ENCODE measurements at places on chromosomes 7 and 10.
A peak's percentile ranks its signal among the peaks of the same experiment; 100 is the strongest.

DNA sequence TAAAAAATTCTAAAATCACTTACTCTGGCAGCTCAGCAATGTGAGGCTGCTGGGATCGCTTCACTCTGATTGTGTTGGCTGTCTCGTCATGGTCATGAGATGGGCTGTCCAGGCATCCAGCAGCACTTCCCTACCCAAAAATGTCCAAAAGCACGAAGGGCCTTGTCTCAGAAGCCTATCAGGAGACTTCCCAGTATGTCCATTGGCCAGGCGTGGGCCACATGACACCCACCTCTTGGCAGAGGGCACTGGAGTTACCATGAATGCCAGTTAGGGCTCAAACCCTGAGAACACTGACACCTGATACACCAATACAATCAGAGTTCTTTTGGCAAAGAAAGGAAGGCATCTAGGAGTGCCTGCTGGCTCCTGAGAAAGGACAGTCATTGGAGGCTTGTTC, 27.0 kb upstream of the GLI3 start:
- no peak overlapping the region for H3K27ac ChIP-seq
- H3K4me1 ChIP-seq, result peaks cover under 1% of the 10 kb centered on the region
- DNase-seq, result no peak
- no peaks in the 10 kb centered on the region for H3K27me3 ChIP-seq
- H3K4me3 ChIP-seq, result no peak overlapping the region
- no peaks in the 10 kb centered on the region for H3K36me3 ChIP-seq

DNA sequence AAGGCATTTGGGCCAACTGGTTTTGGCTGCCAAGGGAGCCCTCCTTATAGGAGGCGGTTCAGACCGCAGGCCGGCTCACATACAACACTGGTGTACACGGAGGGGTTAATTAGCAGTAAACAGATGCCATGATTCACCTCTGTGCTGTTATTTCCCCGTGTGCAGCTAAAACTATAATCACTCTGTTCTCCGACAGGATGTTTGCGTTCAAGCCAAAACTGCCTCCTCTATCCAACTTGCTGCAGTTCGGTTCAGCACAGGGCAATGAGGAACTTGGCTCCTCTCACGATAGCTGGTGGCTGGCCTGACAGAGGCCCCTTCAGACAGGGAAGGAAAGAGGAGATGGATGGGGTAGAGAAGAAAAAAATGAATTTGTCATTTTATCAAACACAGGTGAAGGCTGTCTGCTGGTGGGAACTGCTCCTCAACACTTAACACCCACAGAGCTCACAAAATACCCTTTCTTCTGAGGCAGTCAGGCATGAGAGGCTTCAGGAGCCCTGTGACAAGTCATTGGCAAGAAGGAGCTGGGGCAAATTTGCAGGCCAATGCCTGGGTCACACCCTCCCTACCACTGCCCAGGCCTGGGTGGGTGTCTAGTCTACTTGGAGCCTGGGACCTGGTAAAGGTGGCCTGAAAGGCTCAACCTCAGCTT, 24.0 kb downstream of the KCNMA1 start:
- no peaks in the 10 kb centered on the region for H3K4me1 ChIP-seq
- H3K27ac ChIP-seq, result no peak overlapping the region
- no peak for DNase-seq
- H3K36me3 ChIP-seq, result no peaks in the 10 kb centered on the region
- no peak overlapping the region for H3K4me3 ChIP-seq

GRCh38 chr7:94089806-94090205, 85.7 kb upstream of the BET1 start:
- no peak overlapping the region for H3K4me3 ChIP-seq
- peaks cover 16% of the 10 kb centered on the region for H3K27me3 ChIP-seq
- no peak overlapping the region for H3K27ac ChIP-seq
- peaks cover 3% of the 10 kb centered on the region for H3K4me1 ChIP-seq

DNA sequence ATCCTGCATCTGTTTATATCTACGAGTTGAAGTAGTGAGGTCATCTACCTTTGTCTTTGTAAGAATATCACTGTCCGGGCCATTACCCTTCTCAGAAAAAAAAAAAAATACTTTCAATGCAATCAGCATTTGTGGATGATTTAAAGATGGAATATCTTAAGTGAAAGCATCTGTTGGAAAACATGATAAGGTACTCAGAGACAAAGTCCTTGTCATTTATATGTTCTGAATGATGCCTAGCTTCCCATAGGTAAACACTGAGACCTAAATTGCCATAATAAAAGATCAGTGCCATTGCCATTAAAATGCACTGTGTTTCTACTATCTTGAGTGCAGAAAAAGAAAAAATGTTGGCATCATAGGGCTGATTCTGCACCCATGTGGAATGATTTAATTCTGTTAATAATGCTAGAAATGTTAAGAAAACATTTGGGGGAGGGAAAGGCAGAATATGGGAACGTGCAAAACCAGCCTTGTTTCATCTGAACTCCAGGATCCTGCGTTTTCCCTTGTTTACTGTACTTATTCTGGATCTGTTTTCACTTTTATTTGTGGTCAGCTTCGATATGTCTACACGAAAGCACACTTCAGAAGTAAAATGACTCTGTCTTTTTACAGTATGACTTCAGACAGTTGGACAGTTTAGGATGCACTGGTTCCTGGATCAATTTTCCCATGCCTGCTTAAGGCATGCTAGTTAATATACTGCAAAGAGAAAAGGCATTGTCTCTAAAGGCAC, 669.8 kb downstream of the SUGCT start:
- no peaks in the 10 kb centered on the region for H3K4me1 ChIP-seq
- DNase-seq, result no peak
- H3K4me3 ChIP-seq, result no peak overlapping the region
- H3K27ac ChIP-seq, result no peak overlapping the region
- no peaks in the 10 kb centered on the region for H3K27me3 ChIP-seq

DNA sequence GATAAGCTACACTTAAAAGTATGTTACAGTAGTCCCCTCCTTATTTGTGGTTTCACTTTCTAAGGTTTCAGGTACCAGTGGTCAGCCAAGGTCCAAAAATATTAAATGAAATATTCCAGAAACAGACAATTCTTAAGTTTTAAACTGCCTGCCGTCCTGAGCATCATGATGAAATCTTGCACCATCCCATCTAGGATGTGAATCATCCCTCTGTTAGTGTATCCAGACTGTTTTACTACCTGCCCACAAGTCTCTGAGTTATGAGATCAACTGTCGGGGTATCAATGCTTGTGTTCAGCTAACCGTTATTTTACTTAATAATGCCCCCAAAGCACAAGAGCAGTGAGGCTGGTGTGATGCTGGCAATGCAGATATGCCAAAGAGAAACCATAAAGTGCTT, 11.4 kb downstream of the KDM7A start:
- no peaks in the 10 kb centered on the region for H3K27me3 ChIP-seq
- H3K4me3 ChIP-seq, result peak overlapping the region; percentile 71

- DNase-seq, result no peak
- no peaks in the 10 kb centered on the region for H3K36me3 ChIP-seq
- H3K4me3 ChIP-seq, result no peak overlapping the region
Measured at GRCh38 chr7:155594163-155594732, 47.9 kb upstream of the CNPY1 start.

- peaks cover 2% of the 10 kb centered on the region for H3K27me3 ChIP-seq
- H3K36me3 ChIP-seq, result no peaks in the 10 kb centered on the region
Measured at GRCh38 chr7:134589491-134589941, 40.6 kb downstream of the AKR1B15 start.

DNA sequence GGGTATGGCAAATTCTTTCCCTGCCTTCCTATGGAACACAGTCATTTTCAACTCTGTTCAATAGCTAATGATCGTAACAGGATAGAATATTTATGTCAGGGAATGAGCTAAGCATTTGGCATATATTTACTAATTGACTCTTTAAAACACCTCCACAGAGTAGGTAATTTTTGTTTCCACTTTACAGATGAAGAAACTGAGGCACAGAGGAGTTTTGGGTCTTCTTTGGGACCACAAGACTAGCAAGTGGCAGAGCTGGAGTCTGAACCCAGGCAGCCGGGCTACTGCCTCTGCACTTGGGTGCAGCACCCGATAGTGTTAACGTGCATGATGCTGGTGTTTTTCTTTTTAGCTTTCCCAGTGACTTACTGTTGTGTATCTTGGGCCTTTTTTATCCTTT, 384.0 kb downstream of the SFMBT2 start:
- no peak overlapping the region for H3K4me3 ChIP-seq
- no peak for DNase-seq
- peaks cover 3% of the 10 kb centered on the region for H3K27me3 ChIP-seq

GRCh38 chr7:2808891-2809665, 35.0 kb downstream of the GNA12 start:
- no peak overlapping the region for H3K27ac ChIP-seq
- H3K4me1 ChIP-seq, result peaks cover 2% of the 10 kb centered on the region
- no peaks in the 10 kb centered on the region for H3K27me3 ChIP-seq
- H3K4me3 ChIP-seq, result no peak overlapping the region
- no peak for DNase-seq
- no peaks in the 10 kb centered on the region for H3K36me3 ChIP-seq

GRCh38 chr10:48818861-48819520, 120.6 kb downstream of the LRRC18 start:
- H3K27me3 ChIP-seq, result peaks cover 9% of the 10 kb centered on the region
- no peak for DNase-seq
- H3K4me1 ChIP-seq, result no peaks in the 10 kb centered on the region
- no peaks in the 10 kb centered on the region for H3K36me3 ChIP-seq

- no peaks in the 10 kb centered on the region for H3K27me3 ChIP-seq
- H3K4me3 ChIP-seq, result no peak overlapping the region
- no peaks in the 10 kb centered on the region for H3K36me3 ChIP-seq
- H3K27ac ChIP-seq, result no peak overlapping the region
- no peaks in the 10 kb centered on the region for H3K4me1 ChIP-seq
Measured at GRCh38 chr10:71039551-71039950, 151.2 kb upstream of the PCBD1 start.

DNA sequence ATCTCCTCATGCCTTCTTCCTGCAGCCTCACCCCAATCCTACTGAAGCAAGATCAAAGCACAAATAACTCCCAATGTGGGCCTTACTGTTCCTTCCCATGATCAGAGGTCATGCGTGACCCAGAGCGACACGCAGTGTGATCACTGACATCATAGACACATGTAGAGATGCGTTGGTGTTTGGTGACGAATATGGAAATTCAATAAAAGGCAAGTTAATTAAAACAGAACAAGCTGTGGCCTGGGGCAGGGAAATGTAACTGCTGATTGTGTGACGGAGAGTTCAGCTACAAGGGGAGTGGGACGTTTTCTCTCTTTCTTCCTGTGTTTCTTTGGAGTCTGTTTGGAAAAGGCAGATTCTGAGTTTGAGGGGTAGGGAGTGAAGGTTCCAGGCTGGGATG, 34.8 kb upstream of the CARD11 start:
- H3K36me3 ChIP-seq, result no peaks in the 10 kb centered on the region
- H3K4me3 ChIP-seq, result no peak overlapping the region

Data from T-helper 2 cell treated with Interferon-gamma antibody and Interleukin-4, amounts not matched to agents 5 μg/mL and 100 μg/mL, for 36 hours (primary cell).